ENCODE measurements at places on chromosomes 13 and 19.

DNA sequence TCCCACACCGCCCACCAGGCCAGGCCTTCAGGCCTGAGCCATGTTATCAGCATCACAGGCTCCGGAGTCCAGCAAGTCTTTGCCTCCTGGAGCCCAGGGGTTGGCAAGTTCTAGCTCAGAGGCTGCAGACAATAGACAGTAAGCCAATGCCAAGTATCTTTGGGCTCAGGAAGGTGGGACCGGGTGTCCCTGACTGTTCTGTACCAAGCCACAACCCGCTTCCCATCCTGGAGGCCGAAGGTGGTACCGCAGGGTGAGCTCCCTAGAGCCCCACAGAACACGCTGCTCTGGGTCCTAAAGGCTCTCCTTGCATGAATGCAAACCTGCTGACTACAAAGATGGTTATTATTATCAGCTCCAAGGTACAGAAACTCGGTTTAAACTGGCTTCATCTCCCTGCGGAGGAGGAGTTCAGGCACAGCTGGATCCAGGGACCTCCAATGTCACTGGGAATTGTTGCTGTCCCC is 5.5 kb upstream of the FSTL3 start:
- no peak overlapping the region for H3K4me3 ChIP-seq
- H3K36me3 ChIP-seq = no peaks in the 10 kb centered on the region
- H3K27me3 ChIP-seq = peaks cover 19% of the 10 kb centered on the region
- peaks cover 8% of the 10 kb centered on the region for H3K4me1 ChIP-seq
- no peak for DNase-seq

DNA sequence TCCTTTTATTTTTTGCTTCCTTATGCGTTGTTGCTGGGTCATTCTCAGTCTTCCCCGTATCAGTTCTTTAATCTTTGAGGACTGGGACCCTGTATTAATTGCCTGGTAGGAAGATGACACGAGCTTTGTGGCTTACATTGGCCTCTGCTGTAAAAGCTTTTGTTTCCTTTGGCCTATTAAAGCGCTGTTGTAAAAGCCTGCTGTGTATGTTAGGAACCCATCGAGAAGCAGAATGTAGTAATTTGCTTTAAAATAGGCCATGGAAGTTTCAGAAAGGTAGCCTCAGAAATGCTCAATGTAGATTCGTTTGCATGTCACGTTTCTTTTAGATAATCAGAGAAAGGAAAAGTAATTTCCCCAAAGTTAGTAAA is 257.5 kb upstream of the STARD13 start:
- peak overlapping the region; percentile 83 for H3K4me3 ChIP-seq
- peaks cover 58% of the 10 kb centered on the region for H3K4me1 ChIP-seq
- H3K27ac ChIP-seq = peak overlapping the region; percentile 100
- peaks cover 3% of the 10 kb centered on the region for H3K27me3 ChIP-seq

- no peaks in the 10 kb centered on the region for H3K27me3 ChIP-seq
- H3K4me3 ChIP-seq = peak within 1 kb of the TSS; percentile 86
- peak; percentile 88 for DNase-seq
- H3K4me1 ChIP-seq = peaks cover 68% of the 10 kb centered on the region
Measured at GRCh38 chr19:39406656-39407409, at the start of gene ZFP36. Gene ZFP36 (plus strand): TSS chr19:39406847. CDS start chr19:39406905, 58 bp downstream.

DNA sequence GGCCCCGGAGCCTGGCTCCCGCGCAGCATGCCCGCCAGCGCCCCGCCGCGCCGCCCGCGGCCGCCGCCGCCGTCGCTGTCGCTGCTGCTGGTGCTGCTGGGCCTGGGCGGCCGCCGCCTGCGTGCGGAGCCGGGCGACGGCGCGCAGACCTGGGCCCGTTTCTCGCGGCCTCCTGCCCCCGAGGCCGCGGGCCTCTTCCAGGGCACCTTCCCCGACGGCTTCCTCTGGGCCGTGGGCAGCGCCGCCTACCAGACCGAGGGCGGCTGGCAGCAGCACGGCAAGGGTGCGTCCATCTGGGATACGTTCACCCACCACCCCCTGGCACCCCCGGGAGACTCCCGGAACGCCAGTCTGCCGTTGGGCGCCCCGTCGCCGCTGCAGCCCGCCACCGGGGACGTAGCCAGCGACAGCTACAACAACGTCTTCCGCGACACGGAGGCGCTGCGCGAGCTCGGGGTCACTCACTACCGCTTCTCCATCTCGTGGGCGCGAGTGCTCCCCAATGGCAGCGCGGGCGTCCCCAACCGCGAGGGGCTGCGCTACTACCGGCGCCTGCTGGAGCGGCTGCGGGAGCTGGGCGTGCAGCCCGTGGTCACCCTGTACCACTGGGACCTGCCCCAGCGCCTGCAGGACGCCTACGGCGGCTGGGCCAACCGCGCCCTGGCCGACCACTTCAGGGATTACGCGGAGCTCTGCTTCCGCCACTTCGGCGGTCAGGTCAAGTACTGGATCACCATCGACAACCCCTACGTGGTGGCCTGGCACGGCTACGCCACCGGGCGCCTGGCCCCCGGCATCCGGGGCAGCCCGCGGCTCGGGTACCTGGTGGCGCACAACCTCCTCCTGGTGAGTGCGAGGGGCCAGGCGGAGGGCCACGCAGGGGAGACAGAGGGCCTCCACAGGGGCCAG is at the start of gene KL:
TSS of gene KL (plus strand) at position 10 of the 909 bp plus-strand sequence. CDS start at position 28, 18 bp downstream.
- peak; percentile 15 for DNase-seq
- H3K27me3 ChIP-seq = peaks cover 66% of the 10 kb centered on the region
- H3K4me3 ChIP-seq = peak within 1 kb of the TSS; percentile 66
- H3K36me3 ChIP-seq = no peaks in the 10 kb centered on the region
- peaks cover 12% of the 10 kb centered on the region for H3K4me1 ChIP-seq
- H3K27ac ChIP-seq = peak within 1 kb of the TSS; percentile 40

DNA sequence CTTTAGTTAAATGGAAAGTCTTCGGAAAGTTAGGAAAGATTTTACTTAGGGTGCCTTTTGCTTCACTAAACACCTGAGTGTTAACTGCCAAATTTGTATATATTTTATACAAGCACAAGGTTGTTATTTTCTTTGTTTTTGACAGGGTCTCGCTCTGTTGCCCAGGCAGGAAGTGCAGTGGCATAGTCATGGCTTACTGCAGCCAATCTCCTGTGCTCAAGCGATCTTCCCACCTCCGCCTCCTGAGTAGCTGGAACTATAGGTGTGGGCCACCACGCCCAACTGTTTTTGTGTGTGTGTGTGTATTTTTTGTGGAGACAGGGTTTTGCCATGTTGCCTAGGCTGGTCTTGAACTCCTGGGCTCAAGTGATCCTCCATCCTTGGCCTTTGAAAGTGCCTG is 16.2 kb downstream of the KCTD4 start:
- no peak for DNase-seq
- H3K27me3 ChIP-seq = no peaks in the 10 kb centered on the region
- no peak overlapping the region for H3K27ac ChIP-seq
- H3K4me3 ChIP-seq = no peak overlapping the region
- H3K36me3 ChIP-seq = peaks cover 27% of the 10 kb centered on the region
- H3K4me1 ChIP-seq = peaks cover 20% of the 10 kb centered on the region

GRCh38 chr19:30653646-30654386 is 281.6 kb downstream of the ZNF536 start:
- H3K27ac ChIP-seq = no peak overlapping the region
- H3K27me3 ChIP-seq = peaks cover 11% of the 10 kb centered on the region
- DNase-seq = no peak

DNA sequence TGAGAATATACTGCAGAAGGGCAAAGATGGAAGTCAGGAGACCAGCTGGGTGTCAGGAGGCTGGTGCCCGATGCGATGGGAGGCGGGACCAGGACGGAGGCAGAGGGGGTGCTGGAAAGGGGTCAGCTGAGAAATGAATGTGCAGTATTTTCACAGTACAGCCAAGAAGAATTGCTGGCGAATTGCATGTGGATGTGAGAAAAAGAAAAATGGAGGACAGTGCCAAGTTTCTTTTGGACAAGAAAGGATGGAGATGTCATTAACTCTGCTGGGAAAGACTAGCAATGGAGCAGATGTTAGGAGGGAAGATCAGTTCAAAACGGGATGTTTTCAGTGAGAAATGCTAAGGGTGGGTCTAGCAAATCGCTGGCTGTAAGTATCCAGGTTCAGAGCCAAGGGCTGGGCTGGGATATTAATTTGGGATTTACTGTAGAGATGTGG is 7.0 kb downstream of the CRYL1 start:
- H3K36me3 ChIP-seq = peaks cover 1% of the 10 kb centered on the region
- H3K27ac ChIP-seq = no peak overlapping the region
- no peak for DNase-seq

DNA sequence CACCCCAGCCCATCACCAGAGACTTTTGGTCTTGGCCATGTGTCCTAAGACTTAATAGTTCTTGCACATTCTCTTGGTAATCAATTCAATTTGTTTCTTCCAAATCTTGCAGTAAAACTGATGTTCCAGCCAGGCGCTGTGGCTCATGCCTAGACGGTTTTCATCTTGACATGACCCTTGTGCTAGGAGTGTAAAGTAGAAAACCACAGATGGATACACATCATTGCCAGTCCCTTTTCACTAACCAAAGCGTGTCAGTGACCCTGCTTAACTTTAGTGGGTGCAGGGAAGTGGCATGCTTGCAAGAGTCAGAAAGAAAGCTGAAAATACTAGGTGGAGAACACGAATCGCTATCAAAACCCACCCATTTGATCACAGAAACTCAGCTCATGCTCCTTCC is 18.0 kb upstream of the CD70 start:
- DNase-seq = no peak
- H3K4me3 ChIP-seq = no peak overlapping the region
- no peak overlapping the region for H3K27ac ChIP-seq
- H3K27me3 ChIP-seq = peaks cover 27% of the 10 kb centered on the region
- H3K4me1 ChIP-seq = peaks cover 43% of the 10 kb centered on the region
- H3K36me3 ChIP-seq = no peaks in the 10 kb centered on the region

- H3K36me3 ChIP-seq = no peaks in the 10 kb centered on the region
- no peak overlapping the region for H3K27ac ChIP-seq
- H3K4me3 ChIP-seq = no peak overlapping the region
- H3K4me1 ChIP-seq = no peaks in the 10 kb centered on the region
- peaks cover 2% of the 10 kb centered on the region for H3K27me3 ChIP-seq
Measured at GRCh38 chr13:93750676-93751075, 524.1 kb downstream of the GPC6 start.

- DNase-seq = no peak
- peaks cover 12% of the 10 kb centered on the region for H3K36me3 ChIP-seq
- peaks cover 22% of the 10 kb centered on the region for H3K4me1 ChIP-seq
- H3K27ac ChIP-seq = no peak overlapping the region
- no peak overlapping the region for H3K4me3 ChIP-seq
Measured at GRCh38 chr19:49936549-49936948, 7.2 kb upstream of the NUP62 start.

- H3K4me1 ChIP-seq = no peaks in the 10 kb centered on the region
- no peaks in the 10 kb centered on the region for H3K27me3 ChIP-seq
- H3K36me3 ChIP-seq = peaks cover 21% of the 10 kb centered on the region
- no peak overlapping the region for H3K4me3 ChIP-seq
Measured at GRCh38 chr19:19347401-19348110, 26.9 kb downstream of the MAU2 start.

DNA sequence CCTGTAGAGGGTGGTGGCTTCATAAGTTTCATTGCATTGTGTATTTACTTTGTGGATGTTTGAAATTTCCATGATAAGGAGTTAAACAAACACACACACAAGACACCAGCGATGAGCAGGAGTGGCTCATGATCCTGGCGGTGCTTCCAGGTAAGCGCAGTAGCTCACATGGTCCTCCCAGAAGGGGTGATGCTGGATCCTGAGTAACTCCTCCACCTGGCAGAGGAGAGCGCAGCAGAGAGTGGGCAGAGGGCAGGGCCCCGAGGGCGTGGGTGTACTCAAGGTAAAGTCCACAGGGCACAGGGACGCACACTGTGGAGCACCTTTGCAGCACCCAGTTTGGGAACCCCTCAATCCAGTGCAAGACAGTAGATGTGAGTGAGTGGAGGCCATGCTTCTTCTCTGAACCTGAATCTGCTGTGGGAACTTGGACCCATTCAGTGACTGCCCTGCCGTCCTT is 54.0 kb downstream of the RFX2 start:
- no peaks in the 10 kb centered on the region for H3K27me3 ChIP-seq
- H3K4me3 ChIP-seq = no peak overlapping the region
- DNase-seq = no peak
- peak overlapping the region; percentile 82 for H3K27ac ChIP-seq

GRCh38 chr13:95180513-95181245 is 120.6 kb downstream of the ABCC4 start:
- no peak for DNase-seq
- no peak overlapping the region for H3K4me3 ChIP-seq
- peaks cover 59% of the 10 kb centered on the region for H3K36me3 ChIP-seq
- no peak overlapping the region for H3K27ac ChIP-seq
- peaks cover 51% of the 10 kb centered on the region for H3K4me1 ChIP-seq
- H3K27me3 ChIP-seq = no peaks in the 10 kb centered on the region

DNA sequence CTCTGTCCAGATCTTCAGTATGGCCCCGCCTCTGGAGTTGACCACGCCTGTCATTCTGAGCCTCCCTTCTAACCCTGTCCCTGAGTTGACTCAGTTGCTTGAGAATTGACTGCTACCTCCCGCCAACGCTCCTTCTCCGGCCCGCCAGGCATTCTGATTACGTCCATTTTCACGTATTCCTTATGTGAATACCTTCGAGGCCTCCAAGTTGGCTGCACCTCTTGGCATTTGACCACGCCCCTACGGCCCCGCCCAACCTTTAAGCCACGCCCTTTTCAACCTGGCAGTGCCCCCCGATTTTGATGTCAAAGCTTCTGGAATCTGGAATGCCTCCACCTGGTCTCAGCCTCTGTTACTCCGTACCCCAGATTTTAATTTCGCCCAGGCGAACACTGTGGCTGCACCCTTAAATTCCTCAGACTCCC is 1.7 kb upstream of the EML2 start:
- H3K4me1 ChIP-seq = peaks cover 45% of the 10 kb centered on the region
- H3K36me3 ChIP-seq = peaks cover 27% of the 10 kb centered on the region
- peaks cover 3% of the 10 kb centered on the region for H3K27me3 ChIP-seq

DNA sequence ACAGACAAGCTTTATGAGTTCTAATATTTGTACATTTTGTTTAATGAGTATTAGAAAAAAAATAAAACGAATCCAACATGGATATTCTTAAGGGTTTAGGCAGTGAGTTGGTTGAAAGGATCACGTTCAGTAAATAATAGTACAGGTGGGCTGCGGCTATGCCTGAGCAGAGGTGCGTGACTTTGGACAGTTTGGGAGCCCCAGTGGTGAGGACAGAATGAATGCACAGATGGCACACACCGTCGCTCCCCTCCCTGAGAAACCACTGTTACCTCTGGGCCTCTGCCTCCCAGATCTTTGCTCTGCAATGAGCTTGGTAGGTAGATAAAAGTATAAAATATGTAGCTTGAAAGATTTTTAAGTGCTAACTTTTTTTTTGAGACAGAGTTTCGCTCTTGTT is 153.3 kb downstream of the SIPA1L3 start:
- H3K36me3 ChIP-seq = no peaks in the 10 kb centered on the region
- H3K4me1 ChIP-seq = peaks cover 23% of the 10 kb centered on the region
- no peaks in the 10 kb centered on the region for H3K27me3 ChIP-seq
- no peak for DNase-seq
- no peak overlapping the region for H3K27ac ChIP-seq
